Transverse colon (tissue), 4 donors: ENCODE measurements at places on chromosomes 5 and 9.
A peak's percentile ranks its signal among the peaks of the same experiment; 100 is the strongest.

DNA sequence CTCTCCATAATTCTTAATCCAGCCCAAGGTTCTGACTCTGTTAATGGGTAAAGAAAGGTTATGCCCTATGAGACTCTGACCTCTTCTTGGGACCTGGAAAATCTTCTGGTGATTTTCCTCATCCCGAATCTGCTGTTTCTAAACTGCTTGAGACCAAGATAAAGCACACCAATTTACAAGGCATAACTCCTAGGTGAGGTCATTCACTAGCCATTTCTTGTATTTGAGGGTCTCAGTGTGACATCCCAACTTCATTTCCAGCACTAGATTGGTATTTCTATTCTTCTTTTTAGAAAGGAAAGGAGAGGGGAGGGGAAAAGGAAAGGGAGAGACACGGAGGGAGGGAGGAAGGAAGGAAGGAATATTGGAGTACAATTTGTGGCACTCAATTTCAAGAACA is 51.6 kb downstream of the SLC1A1 start:
- DNase-seq: no peak

DNA sequence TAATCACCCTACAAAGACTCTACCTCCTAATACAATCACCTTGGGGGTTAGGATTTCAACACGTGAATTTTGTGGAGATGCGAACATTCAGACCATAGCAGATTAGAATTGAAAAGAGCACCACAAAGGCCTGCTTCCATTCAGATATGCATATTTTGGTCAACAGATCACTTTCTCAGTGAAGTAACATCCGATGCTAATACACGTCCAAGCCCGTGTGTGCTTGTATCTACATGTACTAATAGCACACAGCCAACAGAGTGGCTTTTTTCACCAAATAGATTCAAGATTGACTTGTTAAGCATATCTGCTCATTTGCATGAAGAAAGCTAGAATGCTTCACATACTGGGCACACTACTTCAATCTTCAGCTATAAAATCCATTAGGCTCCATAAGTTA is 35.6 kb upstream of the SSBP2 start:
- no peak for DNase-seq

DNA sequence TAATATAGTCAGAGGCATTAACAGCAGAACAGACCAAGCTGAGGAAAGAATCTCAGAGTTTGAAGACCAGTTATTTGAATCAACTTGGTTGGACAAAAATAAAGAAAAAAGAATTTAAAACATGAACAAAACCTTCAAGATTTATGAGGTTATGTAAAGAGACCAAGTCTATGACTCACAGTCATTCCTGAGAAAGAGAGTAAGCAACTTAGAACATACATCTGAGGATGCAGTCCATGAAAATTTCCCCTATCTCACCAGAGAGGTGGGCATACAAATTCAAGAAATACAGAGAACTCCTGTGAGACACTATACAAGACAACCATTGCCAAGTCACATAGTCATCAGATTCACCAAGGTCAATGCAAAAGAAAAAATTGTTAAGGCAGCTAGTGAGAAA is 17.4 kb upstream of the C9orf72 start:
- DNase-seq: no peak

DNA sequence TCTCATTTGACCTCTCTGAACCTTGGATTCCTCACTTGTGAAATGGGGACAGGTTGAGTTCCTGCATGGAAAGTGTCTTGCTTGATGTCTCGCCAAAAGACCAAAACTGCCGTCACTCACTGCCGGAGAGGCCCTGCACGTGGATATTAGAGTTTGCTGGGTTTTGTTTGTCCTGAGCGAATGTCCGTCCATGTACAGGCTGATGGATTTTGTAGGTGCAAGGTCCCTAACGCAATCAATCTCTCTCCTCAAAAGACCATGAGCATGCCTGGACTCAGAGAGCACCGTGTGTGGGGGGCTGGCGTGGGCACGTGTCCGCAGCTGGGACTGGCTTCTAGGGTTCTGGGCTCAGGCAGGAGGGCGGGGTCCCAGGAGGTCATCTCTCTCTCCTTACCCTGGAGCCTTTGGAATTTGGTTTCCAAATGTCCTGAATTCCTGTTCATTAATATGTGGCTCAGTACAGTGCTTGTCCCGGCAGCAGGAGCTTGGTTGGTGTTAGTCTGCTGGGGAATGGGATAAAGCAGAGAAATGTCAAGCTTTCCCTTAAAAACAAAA is 146.0 kb upstream of the IER5L start:
- no peak for DNase-seq

- DNase-seq: no peak
Observed at GRCh38 chr5:155418960-155419579, 405.5 kb downstream of the KIF4B start.

DNA sequence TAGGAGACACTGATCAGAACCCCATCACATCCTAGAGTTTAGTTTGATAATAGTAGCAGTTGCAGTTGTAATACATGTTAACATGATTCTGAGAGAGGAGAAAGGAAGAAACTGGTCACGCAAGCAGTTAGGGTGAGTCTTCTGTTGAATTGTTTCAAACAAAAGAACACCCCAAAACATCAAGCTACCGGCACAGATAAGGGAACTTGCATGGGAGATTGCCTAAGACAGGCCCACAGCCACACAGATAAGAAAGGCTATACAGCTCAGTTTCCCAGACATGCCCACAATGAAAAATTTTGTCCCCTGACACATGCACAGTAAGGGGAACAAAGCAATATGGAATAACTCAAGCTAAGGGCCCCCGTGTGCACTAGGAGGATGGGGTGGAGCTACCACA is 15.9 kb downstream of the HSPB3 start:
- no peak for DNase-seq

GRCh38 chr9:37801287-37801850 is 772 bp downstream of the DCAF10 start:
- DNase-seq: peak; percentile 33

DNA sequence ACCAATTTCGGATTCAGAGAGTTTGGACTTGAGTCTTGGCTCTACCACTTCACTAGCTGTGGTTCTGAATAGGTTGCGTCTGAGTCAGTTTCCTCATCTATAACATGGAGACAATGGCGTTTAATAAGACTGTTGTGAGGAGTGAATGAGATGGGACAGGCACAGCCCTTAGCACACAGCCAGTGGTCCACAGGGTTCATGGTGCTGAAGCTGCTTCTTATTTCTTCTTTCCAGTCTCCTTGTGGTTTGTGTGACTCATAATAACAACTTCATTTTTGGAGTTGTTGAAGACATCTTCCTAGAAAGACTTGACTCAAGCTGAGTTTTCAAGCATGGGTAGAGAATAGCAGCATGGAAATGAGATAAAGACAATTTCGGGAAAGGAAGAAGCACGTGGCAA is 172.6 kb upstream of the PPP2R2B start:
- DNase-seq: no peak

GRCh38 chr5:138844812-138845513 is 30.2 kb downstream of the LRRTM2 start:
- no peak for DNase-seq

DNA sequence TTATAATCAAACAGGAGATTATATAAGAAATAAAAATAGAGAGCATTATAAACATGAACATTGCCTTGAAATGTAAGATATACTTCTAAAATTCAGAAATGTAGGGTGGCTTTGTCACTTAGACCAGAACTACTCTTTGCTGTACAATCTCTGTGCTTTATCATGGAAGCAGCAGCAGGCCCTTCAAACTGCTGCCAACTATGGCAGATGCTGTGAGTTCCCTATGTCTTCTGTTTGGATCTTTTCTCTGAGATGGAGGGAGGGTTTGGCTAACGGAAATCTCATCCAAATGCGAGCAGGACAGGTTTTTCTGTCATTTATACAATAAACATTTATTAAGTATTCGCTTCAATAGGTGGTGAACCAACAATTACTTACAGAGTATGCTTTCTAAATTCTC is 34.8 kb upstream of the RICTOR start:
- DNase-seq: no peak

GRCh38 chr9:134987906-134988700 is 70.4 kb upstream of the FCN1 start:
- no peak for DNase-seq

DNA sequence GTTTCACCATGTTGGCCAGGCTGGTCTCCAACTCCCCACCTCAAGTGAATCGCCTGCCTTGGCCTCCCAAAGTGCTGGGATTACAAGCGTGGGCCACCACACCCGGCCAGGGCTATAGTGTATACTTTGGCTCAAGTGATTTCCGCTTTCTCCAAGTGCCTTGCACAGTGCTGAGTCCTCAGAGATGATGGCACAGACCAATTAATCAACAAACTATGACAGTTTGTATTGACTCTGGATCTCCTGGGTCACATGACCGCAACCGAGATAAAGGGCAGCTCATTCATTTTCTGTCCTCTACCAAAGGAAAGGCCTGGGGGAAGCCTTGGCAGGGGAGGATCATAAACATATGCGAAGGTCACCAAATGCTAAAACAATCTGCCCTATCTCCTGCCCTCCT is 11.4 kb upstream of the LARP1 start:
- no peak for DNase-seq

- DNase-seq: no peak
Observed at GRCh38 chr5:133562554-133562953, 49.8 kb downstream of the FSTL4 start.

DNA sequence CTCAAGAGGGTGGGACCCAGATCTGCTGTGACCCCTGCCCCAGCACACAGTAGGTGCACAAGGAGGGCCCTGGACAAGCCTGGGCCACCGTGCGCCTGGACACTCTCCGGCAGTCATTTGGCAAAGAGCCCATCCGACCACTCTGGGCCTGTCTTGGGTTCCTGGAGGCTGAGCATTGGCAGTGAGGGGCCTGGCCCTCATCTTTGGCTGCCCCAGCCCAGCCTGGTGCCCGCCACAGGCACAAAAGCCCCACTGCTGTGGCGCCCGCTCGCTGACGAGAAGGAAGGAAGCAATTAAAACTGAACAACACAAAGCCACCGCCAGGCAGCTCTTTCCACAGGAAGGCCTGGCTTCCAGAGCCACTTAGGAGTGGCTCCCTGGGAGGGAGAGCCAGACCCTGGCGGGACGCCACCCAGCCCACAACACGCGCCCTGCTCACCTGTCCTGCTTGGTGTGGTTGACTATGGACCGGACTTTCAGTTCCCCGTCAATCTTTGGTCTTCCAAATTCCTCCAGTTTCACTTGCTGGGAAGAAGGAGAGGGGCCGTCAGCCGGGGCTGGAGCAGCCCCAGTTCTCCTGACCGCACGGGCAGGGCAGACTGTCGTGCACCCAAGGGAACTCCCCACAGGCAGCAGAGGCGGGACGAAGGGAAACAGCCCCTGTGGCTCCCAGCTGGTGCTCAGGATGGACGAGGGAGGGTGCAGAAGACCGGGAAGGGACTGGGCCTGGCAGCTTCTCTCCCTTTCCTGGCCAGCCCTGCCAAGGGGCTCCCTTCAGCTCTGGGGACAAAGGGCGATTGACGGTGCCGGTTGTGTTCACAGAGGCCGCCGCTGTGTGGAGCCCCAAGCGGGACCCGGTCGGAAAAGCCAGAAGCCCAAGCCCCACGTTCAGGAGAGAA is 50.9 kb upstream of the SARDH start:
- peak; percentile 70 for DNase-seq

DNA sequence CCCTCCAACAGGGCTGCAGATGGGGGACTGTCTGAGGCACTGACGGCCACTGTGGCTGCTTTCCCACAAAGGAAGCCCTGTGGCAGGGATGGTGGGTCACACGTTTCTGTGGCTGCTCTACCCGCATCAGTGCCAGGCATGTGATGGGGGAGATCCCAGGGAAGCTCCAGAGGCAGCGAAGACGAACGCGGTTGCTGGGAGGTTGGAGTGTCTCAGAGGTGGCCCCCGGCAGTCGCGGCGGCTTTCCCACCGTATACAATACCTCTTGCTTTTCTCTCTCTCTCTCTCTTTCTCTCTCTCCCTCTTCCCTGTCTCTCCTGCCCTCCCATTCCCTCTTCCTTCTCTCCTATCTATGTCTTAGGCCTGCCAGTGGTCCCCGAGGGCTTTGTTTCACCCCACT is 56.7 kb downstream of the CYFIP2 start:
- no peak for DNase-seq
